Bronchial epithelial cell (primary cell): ENCODE measurements at places on chromosomes 2 and 18. TPM values are rescaled to one million over a fixed set of nuclear protein-coding genes. Genes with fewer than 3 reads are reported as not detected.

The GULP1 gene
- total RNA-seq, result 30.0 and 39.2 TPM in 2 replicates

The ABCG8 gene
- under 0.01 TPM in 1 of 2 replicates, not detected in the other for total RNA-seq

The ADRA2B gene
- total RNA-seq, result not detected in 2 replicates

The TEX44 gene
- total RNA-seq, result not detected in 2 replicates

The PDE1A gene
- total RNA-seq, result 0.13 and 0.53 TPM in 2 replicates

The NEU2 gene
- not detected in 2 replicates for total RNA-seq

The TNS1 gene
- 1.6 and 2.0 TPM in 2 replicates for total RNA-seq
